NCI-H1694 treated with DMSO at 0.1 percent for 48 hours (cell line): ENCODE measurements at places on chromosomes 3 and 15.

DNA sequence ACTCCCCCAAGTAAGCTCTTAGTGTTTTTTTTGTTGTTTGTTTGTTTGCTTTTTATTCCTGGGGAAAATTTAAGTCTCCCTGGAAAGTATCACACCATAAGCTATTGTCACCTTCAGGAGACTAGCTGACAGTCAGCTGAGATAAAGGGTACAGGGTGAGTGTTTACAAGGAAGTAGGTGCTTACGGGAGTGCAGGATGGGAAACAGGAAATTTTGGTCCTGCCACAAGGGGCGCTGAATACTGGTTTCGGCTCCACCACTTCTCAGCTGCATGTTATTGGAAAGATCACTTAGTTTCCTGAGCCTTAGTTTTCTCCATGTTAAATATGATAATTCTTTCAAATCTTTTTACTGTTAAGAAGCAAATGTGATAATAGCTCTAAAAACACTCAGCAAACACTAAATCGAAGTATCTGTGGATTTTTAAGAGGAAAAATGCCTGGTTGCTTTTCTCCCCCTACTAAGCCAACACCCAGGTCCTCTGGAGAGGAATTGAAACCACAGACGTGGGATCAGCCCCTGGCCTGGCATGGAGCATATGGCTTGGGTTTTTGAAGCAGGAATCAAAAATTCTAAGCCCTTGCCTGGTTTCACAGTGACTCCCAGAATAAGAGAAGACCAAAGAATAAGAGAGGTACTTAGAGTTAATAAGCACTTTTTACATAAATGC lies 90.7 kb downstream of the SCN11A start:
- no peak for DNase-seq

GRCh38 chr3:172185907-172186306 lies 146.5 kb downstream of the FNDC3B start:
- DNase-seq: no peak

- no peak for DNase-seq
Observed at GRCh38 chr15:66462627-66463026, 34.9 kb downstream of the SNAPC5 start.

GRCh38 chr3:32208447-32208846 lies 30.0 kb upstream of the CMTM8 start:
- DNase-seq: no peak

GRCh38 chr3:51436998-51437639 lies 46.0 kb downstream of the RBM15B start:
- DNase-seq: no peak
